Natural killer cell (primary cell): ENCODE measurements at places on chromosomes 11 and 22. TPM values are rescaled to one million over a fixed set of nuclear protein-coding genes. Genes with fewer than 3 reads are reported as not detected.

- H3K27ac ChIP-seq = no peak overlapping the region
- no peaks in the 10 kb centered on the region for H3K4me1 ChIP-seq
- H3K36me3 ChIP-seq = no peaks in the 10 kb centered on the region
- H3K27me3 ChIP-seq = no peaks in the 10 kb centered on the region
Observed at GRCh38 chr11:76653674-76654284, 16.8 kb downstream of the LRRC32 start.

The NCAM1 gene
- 187 TPM for total RNA-seq

- no peak overlapping the region for H3K27ac ChIP-seq
- no peak overlapping the region for H3K4me3 ChIP-seq
- DNase-seq = no peak
- H3K27me3 ChIP-seq = no peaks in the 10 kb centered on the region
Observed at GRCh38 chr11:1771273-1771672, 7.5 kb upstream of the CTSD start.

DNA sequence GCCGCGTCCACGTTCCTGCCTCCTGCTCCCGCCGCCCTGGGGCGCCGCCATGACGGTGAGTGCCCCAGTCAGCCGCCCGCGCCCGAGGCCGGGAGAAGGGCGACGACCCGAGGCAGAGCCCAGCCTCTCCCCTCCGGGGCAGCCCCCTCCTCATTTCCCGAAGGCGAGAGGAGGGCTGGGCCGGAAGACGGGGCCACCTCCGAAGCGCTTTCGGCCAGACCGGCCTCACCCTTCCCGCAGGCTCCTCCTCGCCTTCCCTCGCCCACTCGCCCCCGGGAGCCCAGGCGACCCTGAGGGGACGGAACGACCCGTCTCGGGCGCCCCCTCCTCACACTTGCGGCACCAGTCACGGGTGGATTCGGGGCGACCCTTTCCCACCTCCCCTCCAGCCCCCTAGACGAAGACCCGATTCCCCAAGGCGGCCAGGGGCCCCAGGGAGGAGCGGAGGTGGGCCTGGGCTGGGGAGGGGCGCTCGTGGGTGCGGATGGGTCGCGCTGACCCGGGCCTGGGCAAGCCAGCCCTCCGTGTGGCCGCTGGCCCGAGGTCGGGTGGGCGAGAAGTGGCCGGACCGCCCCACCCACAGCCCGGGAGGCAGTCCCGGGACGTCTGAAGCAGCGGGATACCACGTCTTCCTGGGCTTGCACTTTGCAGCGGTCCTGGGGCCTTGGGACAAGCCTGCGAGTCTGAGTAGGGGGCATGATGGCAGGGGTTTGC, 49.7 kb downstream of the TRIOBP start:
- peaks cover 44% of the 10 kb centered on the region for H3K4me1 ChIP-seq
- no peaks in the 10 kb centered on the region for H3K27me3 ChIP-seq
- peak overlapping the region; percentile 31 for H3K27ac ChIP-seq
- H3K4me3 ChIP-seq = peak overlapping the region; percentile 64

The ASPHD2 gene
- total RNA-seq = 1.9 TPM

- no peak overlapping the region for H3K4me3 ChIP-seq
- no peak overlapping the region for H3K27ac ChIP-seq
- no peak for DNase-seq
- no peaks in the 10 kb centered on the region for H3K36me3 ChIP-seq
- H3K27me3 ChIP-seq = no peaks in the 10 kb centered on the region
- H3K4me1 ChIP-seq = no peaks in the 10 kb centered on the region
Observed at GRCh38 chr11:119795690-119796089, 66.7 kb upstream of the NECTIN1 start.
